ENCODE measurements at places on chromosomes 11 and 22. TPM values are rescaled to one million over a fixed set of nuclear protein-coding genes. Genes with fewer than 3 reads are reported as not detected.

IL17RA gene
- total RNA-seq, result 7.8 TPM

SLC6A5 gene
- 0.23 TPM for total RNA-seq

ANO1 gene
- total RNA-seq, result 0.23 TPM

MS4A12 gene
- not detected for total RNA-seq

C11orf16 gene
- total RNA-seq, result 0.46 TPM

SLC22A8 gene
- total RNA-seq, result 1.2 TPM

CCDC157 gene
- 9.9 TPM for total RNA-seq

MOGAT2 gene
- total RNA-seq, result not detected

TMX2 gene
- 75.0 TPM for total RNA-seq

CAT gene
- total RNA-seq, result 74.3 TPM

AHNAK gene
- total RNA-seq, result 27.5 TPM

OR51B5 gene
- 0.46 TPM for total RNA-seq

PVALB gene
- 1.2 TPM for total RNA-seq

FOLR3 gene
- not detected for total RNA-seq

MS4A7 gene
- 2.1 TPM for total RNA-seq

All from diencephalon (tissue), 1 donor.